ENCODE measurements at places on chromosomes 16 and 17. TPM values are rescaled to one million over a fixed set of nuclear protein-coding genes. Genes with fewer than 3 reads are reported as not detected.

Gene ABCA6
- 25.0 TPM for total RNA-seq

GRCh38 chr16:73053364-73054124, 5.6 kb upstream of the ZFHX3 start:
- H3K27me3 ChIP-seq, result peaks cover 4% of the 10 kb centered on the region
- H3K4me1 ChIP-seq, result peaks cover 38% of the 10 kb centered on the region
- DNase-seq, result peak; percentile 75
- H3K27ac ChIP-seq, result peak overlapping the region; percentile 87

- peak overlapping the region; percentile 65 for H3K27ac ChIP-seq
- DNase-seq, result peak; percentile 79
- H3K4me1 ChIP-seq, result peaks cover 57% of the 10 kb centered on the region
- H3K27me3 ChIP-seq, result no peaks in the 10 kb centered on the region
Measured at GRCh38 chr17:41522301-41523224, 3.9 kb upstream of the KRT15 start.

Gene CCL4
- 1.8 TPM for total RNA-seq

Gene KIAA0753
- total RNA-seq, result 15.4 TPM

Gene OR2C1
- not detected for total RNA-seq

DNA sequence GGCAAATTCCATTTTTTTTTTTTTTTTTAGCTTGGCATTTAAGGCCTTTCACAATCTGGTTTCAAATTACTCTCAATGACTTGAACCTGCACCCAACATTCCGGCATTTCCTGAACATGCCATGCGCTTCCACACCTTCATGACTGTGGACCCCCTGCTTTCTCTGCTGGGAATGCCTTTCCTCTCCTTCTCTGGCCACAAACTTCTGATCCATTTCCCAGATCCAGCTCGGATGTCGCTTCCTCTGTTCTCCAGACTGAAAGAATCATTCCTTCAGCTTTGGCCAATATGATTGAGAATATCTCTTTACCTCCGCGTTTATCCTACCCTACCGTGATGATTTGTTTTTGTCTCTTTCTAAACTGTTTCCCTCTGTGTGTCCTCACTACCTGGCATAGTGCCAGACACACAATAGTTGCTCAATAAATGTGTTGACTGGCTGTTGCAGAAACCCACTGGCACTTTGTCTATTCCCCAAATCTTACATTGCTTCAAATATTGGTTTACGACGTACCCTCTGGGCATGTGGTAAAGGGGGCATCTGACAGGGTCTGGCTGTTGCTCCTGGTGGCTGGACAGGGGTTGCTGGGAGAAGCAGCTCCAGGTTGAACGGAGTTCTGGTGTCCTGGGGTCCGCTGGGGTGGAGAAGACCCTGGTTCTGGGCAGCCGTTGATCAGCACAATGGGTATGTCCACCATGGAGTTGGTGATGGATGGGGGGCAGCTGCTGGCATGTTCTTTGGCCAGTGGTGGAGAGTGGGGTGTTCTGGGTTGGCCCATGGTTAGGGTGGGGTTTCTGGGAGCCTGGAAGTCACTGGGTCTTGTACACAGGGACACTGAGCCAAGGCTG, 14.7 kb downstream of the TNS4 start:
- H3K4me1 ChIP-seq, result peaks cover 7% of the 10 kb centered on the region
- no peaks in the 10 kb centered on the region for H3K27me3 ChIP-seq
- no peak for DNase-seq
- H3K27ac ChIP-seq, result peak overlapping the region; percentile 68

DNA sequence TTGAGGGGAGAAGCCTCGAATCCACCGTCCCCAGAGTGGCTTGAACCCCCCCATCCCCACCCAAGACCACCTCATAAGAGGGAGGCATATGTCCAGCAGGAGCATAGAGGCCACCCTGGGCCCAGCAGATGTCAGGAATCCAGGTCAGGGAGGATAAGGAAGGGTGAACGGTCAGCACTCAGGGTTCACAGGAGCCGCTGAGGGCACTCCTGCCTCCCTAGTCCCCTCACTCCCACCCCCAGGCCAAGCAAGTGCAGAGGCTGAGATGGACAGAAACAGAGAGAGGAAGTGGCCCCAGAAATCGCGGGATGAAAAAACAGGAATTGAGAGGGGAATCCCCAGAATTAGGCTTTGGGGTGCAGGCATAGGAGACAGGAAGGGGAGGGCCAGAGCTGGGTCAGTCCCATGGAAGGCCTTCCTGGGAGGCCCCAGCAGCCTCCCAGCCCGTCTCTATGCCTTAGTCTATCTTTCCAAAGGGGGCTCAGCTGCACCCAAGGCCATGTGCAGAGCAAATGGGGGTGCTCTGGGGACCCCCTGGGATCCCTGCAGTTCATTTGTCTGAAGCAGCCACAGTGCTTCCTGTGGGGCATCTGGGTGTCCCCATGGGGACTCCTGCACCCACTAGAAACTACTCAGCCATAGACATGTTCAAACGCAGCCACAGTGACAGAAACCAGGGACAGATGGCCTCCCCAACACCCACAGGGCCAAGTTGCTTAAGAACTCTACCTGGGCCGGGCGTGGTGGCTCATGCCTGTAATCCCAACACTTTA, 1.7 kb downstream of the CMTM3 start:
- H3K27me3 ChIP-seq, result peaks cover 7% of the 10 kb centered on the region
- no peak for DNase-seq
- H3K36me3 ChIP-seq, result peaks cover 22% of the 10 kb centered on the region
- H3K4me3 ChIP-seq, result peak overlapping the region; percentile 73
- H3K27ac ChIP-seq, result peak overlapping the region; percentile 87
- H3K4me1 ChIP-seq, result peaks cover 60% of the 10 kb centered on the region

- H3K27ac ChIP-seq, result no peak overlapping the region
- peaks cover 1% of the 10 kb centered on the region for H3K4me1 ChIP-seq
- H3K27me3 ChIP-seq, result peaks cover 4% of the 10 kb centered on the region
- no peak overlapping the region for H3K4me3 ChIP-seq
- DNase-seq, result no peak
- H3K36me3 ChIP-seq, result no peaks in the 10 kb centered on the region
Measured at GRCh38 chr16:87561200-87562105, 40.9 kb upstream of the JPH3 start.

Gene ARHGAP44
- total RNA-seq, result 9.5 TPM

Gene CBFA2T3
- total RNA-seq, result 3.5 TPM

GRCh38 chr17:56810891-56811775, 22.6 kb downstream of the C17orf67 start:
- H3K4me3 ChIP-seq, result no peak overlapping the region
- no peaks in the 10 kb centered on the region for H3K36me3 ChIP-seq
- no peak for DNase-seq

DNA sequence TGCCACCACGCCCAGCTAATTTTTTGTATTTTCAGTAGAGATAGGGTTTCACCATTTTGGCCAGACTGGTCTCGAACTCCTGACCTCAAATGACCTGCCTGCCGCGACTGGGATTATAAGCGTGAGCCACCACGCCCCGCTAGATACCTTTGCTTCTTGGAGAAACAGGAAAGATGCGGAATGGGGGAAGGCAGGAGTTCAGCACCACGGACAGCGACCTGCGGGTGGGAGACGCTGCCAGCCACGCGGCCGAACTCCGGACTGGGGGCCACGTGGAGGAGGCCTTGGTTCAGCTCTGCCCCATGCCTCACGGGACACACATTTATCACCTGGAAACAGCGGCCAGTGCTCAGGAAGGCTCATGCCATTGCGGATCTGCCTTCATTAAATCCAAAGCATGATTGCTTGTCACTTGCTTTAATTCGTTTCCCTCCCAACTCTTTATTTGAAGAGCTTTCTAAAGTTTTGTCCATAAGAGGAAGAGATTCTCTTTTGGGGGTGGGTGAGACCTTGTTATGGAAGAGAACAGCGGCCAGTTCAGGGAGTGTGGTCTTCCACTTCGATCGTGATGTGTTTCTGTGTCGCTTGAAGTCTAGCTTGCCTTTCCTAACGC, 219.9 kb downstream of the ENGASE start:
- H3K27me3 ChIP-seq, result peaks cover 74% of the 10 kb centered on the region
- H3K4me1 ChIP-seq, result no peaks in the 10 kb centered on the region
- no peak overlapping the region for H3K4me3 ChIP-seq
- H3K27ac ChIP-seq, result no peak overlapping the region
- DNase-seq, result peak; percentile 57
- no peaks in the 10 kb centered on the region for H3K36me3 ChIP-seq

DNA sequence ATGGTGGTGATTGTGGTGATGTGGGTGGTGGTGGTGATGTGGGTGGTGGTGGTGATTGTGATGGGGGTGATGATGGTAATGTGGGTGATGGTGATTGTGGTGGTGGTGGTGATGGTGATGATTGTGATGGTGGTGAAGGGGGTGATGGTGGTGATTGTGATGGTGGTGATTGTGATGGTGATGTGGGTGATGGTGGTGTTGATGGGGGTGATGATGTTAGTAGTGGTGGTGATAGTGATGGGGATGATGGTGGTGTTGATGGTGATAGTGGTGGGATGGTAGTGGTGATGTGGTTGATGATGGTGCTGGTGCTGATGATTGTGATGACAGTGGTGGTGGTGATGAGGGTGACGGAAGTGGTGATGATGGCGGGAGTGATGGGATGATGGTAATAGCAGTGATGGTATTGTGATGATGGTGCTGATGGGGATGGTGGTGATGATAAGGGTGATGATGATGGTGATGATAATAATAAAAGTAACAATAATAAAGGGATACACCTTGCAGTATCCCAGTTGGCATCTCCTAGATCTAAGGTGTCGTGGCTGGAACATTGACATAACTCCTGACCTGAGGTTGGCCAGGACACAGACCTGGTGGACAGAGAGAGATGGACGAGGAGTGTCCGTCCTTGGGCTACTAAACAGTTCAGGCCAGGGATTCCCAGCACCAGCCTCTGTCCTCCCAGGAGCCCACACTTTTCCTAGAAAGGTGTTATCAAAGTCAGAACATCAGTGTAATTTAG, 344.5 kb downstream of the SEC14L1 start:
- H3K4me1 ChIP-seq, result peaks cover 44% of the 10 kb centered on the region
- H3K36me3 ChIP-seq, result peaks cover 73% of the 10 kb centered on the region
- no peaks in the 10 kb centered on the region for H3K27me3 ChIP-seq
- no peak for DNase-seq

DNA sequence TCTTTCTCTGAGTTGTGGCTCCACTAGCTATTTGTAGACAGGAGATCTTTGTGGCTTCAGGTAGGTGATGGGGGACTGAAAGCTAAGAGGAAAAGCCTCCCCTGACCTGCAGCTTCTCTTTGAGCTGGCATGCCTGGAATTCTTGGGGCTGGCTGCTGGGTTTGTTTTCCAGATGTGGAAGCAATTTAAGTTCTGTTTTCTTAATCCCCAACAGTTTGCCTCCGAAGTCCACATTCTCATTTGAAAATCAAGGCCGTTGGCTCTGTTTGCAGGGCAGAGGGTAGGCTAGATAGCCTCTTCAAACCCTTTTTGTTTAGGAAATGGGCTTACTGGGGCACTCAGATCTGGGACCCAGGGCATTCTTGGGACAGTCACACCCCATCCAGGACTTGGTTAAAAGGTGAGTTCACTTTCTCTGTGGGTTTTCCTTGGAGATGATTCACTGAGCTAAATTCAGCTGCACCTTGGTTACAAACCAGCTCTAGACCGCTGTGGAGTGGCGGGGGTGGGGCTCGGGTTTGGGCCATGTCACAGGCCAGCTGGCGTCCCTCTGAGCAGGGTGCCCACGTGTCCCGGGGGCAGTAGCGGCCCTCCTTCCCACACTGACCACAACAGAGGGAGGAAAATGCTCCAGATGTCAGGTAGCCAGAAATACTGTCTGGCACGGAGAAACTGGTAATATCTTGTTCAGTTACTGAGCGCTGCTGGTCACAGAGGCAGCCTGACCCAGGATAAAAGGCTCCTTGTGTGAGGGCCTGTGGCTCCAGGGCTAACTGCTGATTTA, 108.5 kb downstream of the RAB11FIP4 start:
- H3K36me3 ChIP-seq, result no peaks in the 10 kb centered on the region
- H3K4me1 ChIP-seq, result peaks cover 28% of the 10 kb centered on the region
- H3K27me3 ChIP-seq, result no peaks in the 10 kb centered on the region
- H3K4me3 ChIP-seq, result no peak overlapping the region

DNA sequence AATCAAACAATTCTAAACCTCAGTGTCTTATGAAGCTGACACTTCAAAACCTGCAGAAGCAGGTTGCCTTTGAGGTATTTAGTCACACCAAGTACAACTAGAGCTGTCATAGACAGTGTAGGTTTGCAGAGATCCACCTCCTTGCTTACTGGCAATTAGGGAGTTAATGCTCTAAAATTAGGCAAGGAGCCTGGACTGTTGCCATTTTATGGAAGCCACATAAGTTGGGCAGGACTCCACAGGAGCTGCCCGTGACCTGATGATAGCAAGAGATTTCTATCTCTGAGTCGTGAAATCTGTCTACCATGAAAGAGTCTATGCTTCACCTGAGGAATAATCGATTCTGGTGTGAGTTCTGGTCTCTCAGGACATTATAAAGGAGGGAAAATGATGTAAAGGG, 8.9 kb downstream of the EME1 start:
- peaks cover 5% of the 10 kb centered on the region for H3K4me1 ChIP-seq
- DNase-seq, result no peak
- H3K4me3 ChIP-seq, result no peak overlapping the region
- peaks cover 70% of the 10 kb centered on the region for H3K36me3 ChIP-seq
- H3K27me3 ChIP-seq, result no peaks in the 10 kb centered on the region

- H3K4me1 ChIP-seq, result peaks cover 5% of the 10 kb centered on the region
- H3K36me3 ChIP-seq, result no peaks in the 10 kb centered on the region
- H3K27ac ChIP-seq, result no peak overlapping the region
- DNase-seq, result no peak
- H3K27me3 ChIP-seq, result peaks cover 59% of the 10 kb centered on the region
- H3K4me3 ChIP-seq, result no peak overlapping the region
Measured at GRCh38 chr17:74123866-74124444, 79.5 kb upstream of the RPL38 start.

GRCh38 chr16:68452176-68452575, 3.9 kb upstream of the SMPD3 start:
- H3K27me3 ChIP-seq, result peaks cover 4% of the 10 kb centered on the region
- H3K27ac ChIP-seq, result no peak overlapping the region
- H3K4me3 ChIP-seq, result no peak overlapping the region
- peaks cover 11% of the 10 kb centered on the region for H3K4me1 ChIP-seq

Gene SOST
- total RNA-seq, result not detected

DNA sequence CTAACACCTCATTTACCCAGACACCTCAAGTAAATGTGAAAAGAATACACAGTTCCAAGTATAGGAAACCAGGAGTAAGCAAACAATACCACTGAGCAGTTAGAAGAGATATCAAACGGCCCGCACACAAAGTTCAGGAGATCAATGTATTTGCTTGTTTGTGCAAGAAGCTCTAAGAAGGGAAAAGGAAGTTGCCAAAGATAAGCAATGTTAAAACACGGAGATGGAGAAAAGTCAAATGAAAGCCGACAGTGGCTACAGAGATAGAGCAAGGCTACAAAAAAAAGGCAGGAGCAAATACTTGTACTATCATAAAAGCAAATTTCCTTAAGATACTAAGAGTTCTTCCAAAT, 29.5 kb downstream of the PSME3IP1 start:
- DNase-seq, result no peak
- H3K4me1 ChIP-seq, result peaks cover 13% of the 10 kb centered on the region
- H3K36me3 ChIP-seq, result peaks cover 92% of the 10 kb centered on the region
- H3K27ac ChIP-seq, result no peak overlapping the region
- no peaks in the 10 kb centered on the region for H3K27me3 ChIP-seq

Gene NEUROD2
- total RNA-seq, result not detected

DNA sequence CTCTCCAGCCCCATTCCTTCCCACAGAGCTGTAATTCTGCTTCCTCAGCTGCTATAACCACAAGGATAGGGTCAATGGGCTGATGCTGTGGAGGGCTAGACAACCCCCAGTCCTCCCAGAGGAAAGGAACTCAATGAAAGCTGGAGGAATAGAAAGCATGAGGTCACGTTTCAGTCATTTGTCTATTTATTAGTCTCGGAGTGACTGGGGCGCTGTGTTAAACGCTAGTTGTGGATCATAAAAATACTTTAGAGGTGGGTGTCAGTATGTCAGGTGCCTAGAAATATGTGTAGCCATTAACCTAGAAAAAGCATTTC, 787 bp upstream of the CCL3L1 start:
- no peak overlapping the region for H3K27ac ChIP-seq
- DNase-seq, result no peak
- H3K27me3 ChIP-seq, result peaks cover 38% of the 10 kb centered on the region
- no peaks in the 10 kb centered on the region for H3K4me1 ChIP-seq

Measured in stomach (tissue), 19 donors.